H7 (cell line): ENCODE measurements at places on chromosomes 3 and 15. TPM values are rescaled to one million over a fixed set of nuclear protein-coding genes. Genes with fewer than 3 reads are reported as not detected.

DNA sequence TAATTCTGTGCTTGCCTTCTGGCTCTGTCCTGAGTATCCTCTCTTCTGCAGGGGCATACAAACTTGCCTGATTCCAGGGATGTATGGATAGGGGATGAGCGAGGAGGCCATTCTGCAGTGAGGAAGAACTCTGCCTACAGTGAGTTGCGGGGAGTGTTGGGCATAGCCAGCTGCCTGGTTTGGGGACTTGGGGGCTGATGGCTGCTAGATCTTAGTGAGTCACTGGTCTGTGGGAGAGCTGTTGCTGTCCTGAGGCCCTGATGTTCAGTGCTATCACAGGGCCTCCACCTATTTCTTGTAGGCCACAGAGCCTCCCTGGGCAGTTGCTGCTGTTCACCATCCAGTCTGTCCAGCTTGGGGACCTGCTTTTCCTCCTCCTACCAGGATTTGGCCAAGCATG is 20.3 kb downstream of the CDAN1 start:
- DNase-seq = no peak

GRCh38 chr15:83545804-83546511 is 98.8 kb downstream of the SH3GL3 start:
- no peak for DNase-seq

DNA sequence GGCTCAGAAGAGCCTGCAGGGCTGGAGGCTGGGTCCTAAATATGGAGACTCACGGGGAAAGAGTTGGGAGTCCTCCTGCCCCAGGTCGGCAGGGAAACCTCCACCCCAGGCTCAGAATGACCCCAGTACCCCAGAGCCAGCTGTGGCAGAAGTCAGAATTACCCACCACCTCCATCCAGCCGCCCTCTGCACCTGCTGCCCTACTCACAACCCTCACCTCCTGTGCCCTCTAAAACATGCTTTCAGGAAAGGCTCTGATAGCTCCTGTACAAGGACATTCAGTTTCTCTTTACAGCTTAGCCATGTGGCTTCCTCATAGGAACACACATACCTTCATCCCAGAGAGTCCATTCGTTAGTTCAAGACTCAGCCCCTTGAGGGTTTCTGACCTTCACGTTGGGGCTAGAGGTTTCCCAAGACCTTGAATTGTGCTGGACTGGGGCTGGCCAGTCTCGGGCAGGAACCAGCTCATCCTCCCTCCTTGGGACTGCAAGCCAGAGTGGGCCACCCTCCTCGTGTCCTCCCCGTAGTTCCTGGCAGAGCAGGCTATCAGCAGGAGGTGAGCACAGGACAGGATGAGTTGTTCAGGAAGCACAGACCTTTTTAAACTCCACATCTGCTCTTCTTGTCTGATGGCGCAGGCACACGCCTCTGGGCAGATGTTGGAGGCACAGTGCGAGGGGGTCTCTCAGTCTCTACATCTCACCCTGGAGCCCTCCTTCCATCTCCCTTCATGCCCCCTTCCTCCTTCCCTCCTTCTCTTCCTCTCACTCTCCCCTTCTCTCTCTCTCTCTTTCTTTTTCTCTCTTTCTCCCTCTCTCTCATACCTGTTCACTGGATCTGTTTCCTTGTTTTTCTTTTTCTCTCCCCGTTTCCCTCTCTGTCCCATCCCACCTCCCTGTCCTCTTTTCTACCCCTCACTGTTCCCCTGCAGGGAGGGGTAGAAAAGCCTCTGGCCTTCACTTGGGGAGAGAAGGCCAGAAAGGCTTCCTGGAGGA is 55.9 kb upstream of the NR2C2 start:
- no peak for DNase-seq

DNA sequence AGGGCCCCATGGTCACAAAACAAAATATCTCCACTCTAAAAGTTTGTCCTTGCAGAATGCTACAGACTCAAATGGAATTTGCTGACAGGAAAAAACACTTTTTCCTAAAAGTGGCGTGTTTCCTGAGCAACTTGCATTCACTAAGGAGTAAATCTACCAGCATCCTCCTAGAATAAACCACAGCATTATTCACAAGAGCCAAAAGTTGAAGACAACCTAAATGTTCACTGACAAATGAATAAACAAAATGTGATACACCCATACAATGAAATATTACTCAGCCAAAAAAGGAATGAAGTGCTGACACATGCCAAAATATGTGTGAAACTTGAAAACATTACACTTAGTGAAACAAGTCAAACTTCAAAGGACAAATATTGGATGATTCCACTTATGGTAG is 28.9 kb downstream of the ITGB5 start:
- DNase-seq = no peak

- no peak for DNase-seq
Measured at GRCh38 chr15:39479911-39480310, 101.0 kb upstream of the THBS1 start.

DNA sequence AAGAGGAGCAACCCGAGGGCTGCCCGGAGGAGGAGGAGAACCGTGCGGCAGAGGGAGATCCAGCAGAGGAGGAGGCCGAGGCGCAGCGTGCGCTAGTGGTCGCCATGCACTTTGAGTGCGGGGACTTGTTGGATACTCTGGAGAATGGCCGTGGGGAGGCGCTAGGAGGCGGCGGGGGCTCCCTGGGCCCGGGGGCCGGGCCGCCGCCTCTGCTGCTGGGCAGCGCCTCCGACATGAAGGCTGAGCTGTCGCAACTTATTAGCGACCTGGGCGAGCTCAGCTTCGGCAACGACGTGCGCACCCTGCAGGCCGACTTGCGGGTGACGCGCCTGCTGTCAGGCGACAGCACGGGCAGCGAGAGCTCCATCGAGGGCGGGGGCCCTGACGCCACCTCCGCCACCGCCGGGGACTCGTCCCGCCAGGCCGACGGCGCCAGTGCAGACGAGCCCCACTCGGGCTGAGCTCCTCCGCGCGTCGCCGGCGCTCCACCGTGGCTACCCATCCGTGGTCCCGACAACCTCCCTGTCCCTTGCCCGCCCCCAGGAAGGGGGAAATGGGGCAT is 2.0 kb downstream of the FAM43A start:
- DNase-seq = peak; percentile 92

GRCh38 chr3:37871858-37872257 is 10.2 kb downstream of the CTDSPL start:
- DNase-seq = no peak

GRCh38 chr3:67700596-67700995 is 46.2 kb upstream of the SUCLG2 start:
- DNase-seq = no peak

GRCh38 chr3:4460334-4460733 is 6.7 kb downstream of the SUMF1 start:
- no peak for DNase-seq

DNA sequence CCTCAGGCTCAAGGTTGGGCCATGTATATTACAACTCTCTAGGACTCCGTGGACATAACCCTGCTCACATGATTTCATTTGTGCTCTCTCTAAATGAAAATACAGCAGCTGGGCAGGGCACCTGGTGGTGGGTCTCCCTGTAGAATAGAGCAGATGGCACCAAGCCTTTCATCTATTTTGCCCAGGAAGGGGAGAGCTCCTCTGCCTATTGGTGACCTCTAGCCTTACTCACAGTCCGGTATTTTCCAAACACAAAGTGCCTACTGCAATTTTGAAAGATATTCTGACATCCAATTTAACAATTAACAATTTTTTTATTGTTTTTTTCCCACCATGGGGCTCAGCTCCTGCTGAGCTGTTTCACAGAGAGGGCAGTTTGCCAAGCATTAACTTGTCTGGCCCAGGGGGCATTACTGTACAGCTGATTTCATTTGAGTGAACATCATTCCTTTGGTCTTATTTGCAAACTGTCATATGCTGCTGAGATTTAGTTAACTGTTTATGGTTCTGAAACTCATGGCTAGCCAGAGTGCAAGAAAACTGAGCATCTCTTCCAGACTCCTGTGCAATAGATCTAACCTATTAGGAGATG is 474.0 kb downstream of the EPHB1 start:
- no peak for DNase-seq

MYO1E gene
- total RNA-seq = 34.0 and 46.4 TPM in 2 replicates

STAB1 gene
- 0.52 and 1.3 TPM in 2 replicates for total RNA-seq

CGNL1 gene
- total RNA-seq = 10.6 and 17.0 TPM in 2 replicates

CPA3 gene
- total RNA-seq = not detected in 2 replicates

CATSPER2 gene
- total RNA-seq = 0.41 and 0.94 TPM in 2 replicates

PTX3 gene
- 0.48 and 0.73 TPM in 2 replicates for total RNA-seq

KLF13 gene
- 29.5 and 36.5 TPM in 2 replicates for total RNA-seq
